ENCODE measurements at places on chromosomes 4 and X.

DNA sequence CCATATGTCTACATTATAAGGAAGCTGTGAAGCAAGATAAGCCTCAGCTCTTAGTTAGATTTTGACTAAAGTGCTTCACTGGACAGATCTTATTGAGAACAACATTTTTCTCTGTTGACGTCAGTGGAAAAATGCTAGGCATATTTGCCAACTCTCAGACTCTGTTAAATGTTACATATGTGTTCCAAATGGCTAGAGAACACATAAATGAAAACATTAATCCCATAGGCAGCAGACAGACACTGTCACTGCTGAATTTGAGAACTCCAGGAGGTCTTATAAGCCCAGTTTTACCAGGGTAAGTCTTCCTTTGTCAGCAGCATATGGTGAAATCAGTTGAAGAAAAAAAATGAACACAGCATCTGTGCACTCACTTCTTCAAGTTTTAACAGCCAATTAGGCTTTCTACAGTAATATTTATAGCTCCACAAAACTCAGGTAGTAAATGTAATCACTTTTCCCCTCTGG is 186.9 kb downstream of the CAMK2D start:
- DNase-seq = peak; percentile 88

GRCh38 chr4:38131371-38132091 is 171.3 kb downstream of the PTTG2 start:
- DNase-seq = peak; percentile 29

GRCh38 chrX:26914232-26914631 is 548.9 kb downstream of the PPP4R3C start:
- peak; percentile 16 for DNase-seq

DNA sequence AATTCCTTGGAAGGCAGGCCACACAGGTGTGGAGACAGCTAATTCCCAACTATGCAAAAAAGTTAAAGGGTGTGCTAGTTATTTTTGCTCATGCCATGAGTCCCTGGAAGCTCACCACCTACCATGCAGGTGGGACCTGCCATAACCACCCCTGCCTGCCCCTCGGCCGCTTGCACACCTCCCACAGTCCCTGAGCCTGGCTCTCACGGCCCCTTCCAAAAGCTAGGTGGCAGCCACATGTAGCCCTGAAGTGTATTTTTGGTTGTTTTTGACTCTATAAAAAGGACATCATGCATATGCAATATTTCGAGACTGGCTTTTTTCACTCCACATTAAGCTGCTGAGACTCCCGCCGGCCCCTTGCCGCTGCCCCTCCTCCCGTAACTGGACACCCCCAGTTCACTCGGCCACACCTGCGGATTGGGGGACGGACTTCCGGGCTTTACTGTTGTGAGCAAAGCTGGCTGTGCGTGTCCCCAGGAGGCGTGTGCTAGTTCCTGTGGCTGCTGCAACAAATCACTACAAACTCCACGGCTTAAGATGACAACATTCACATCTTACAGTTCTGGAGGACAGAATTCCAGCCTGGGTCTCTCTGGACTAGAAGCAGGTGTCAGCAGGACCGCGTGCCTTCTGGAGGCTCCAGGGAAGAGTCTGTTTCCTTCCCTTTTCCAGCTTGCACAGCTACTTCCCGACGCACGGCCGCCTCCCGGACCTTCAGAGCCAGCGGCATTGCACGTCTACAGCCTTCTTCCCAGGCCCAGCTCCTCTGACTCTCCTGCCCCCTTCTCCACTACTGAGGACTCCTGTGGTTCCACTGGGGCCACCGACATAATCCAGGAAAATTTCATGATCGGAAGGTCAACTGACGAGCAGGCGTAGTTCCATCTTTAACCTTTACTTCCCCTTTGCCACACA is 24.8 kb downstream of the ZFYVE28 start:
- DNase-seq = no peak

GRCh38 chr4:70678383-70678999 is 9.8 kb upstream of the UTP3 start:
- DNase-seq = no peak

- DNase-seq = no peak
Observed at GRCh38 chr4:132827522-132827921, 321.6 kb upstream of the PCDH10 start.

- no peak for DNase-seq
Observed at GRCh38 chr4:182245541-182246215, 2.5 kb downstream of the TENM3 start.

DNA sequence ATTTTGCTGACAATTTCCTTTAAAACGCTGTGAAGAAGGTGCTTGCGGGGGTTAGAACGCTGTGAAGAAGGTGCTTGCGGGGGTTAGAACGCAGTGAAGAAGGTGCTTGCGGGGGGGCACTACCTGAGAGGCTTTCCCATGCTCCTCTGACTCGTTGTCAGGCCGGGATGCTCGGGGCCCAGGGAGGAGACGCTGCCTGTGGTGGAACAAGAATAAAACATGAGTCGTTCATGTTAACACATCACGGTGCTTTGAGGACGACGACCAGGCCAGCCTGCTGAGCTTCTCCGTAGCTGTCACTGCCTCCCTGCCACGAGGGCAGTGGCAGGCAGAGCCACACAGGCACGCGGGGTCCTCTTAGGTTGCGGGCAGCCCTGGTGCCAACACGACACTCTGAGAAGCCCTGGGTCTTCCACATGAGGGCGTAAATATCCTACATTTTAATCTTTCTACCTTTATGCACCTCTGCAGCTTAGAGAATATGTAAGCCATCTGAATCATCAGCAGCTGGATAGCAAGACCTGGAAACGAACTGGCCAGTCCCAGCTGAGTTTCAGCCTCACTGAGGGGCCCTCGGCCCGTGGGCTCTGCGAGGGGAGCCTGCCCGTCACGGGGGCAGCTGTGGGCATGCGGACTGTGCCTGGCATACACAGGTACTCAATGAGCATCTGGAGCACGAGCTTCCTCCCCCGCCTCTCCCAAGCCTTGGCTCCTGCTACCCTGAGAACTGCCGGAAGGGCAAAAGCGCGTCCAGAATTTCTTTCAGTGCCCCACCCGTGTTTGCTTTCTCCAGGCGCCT is 47.0 kb downstream of the FGFRL1 start:
- no peak for DNase-seq

DNA sequence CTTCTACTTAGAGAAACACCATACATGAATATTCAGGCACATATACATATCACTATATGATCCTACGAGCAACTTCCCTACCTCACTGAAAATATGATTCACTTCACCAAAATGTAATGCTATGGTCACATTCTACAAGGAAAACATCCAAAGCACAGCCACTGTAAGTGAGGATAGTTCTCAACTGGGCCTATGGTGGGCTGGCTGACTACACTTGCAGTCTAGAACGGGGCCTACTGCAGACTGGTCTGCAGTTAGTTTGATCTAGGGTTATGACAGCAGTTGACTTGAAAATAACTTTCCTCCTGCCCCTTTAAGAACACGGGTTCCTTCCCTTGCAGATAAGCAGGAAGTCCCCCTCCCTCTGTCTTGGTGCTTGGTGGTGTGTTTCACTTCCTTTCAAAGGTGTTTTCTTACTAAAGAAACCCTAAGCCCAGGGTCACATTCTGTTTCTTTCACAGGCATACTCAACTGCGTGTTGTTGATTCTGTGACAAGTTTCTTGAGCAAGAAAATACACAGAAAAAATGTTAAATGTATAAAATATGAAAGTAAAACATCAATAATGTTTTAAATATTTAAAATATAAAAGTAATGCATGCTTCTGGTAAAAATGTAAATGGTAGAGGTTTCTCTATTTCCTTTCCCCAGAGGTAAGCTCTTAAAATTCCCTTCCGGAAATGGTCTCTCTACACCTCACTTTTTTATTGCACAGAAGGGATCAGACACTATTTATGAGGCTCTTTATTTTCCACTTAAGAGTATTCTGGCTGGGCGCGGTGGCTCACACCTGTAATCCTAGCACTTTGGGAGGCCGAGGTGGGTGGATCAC is 18.0 kb upstream of the TMSB4X start:
- peak; percentile 43 for DNase-seq

- no peak for DNase-seq
Observed at GRCh38 chr4:73646117-73646516, 25.9 kb upstream of the RASSF6 start.

DNA sequence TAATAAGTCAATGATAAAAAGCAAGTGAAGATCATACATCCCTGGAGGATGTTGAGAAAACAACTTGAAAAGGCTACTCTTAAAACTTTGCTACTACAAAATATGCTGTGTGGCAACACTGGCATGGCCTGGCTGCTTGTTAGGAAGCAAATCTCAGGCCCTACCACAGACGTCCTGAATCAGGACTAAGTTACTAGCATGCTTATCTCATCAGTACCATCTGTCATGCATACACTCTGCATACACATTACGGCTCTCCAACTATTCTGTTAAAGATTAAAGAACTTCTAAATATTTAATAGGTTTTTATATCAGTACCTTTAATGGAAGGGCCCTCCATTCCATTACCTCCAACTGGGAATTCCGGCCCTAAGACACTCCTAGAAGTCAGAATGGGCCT is 8.2 kb downstream of the PAPSS1 start:
- no peak for DNase-seq

GRCh38 chr4:173736840-173737239 is 206.8 kb upstream of the HAND2 start:
- DNase-seq = no peak

GRCh38 chr4:86233681-86234080 is 126.2 kb downstream of the MAPK10 start:
- DNase-seq = peak; percentile 85

- no peak for DNase-seq
Observed at GRCh38 chr4:126955292-126956183, 677.2 kb upstream of the INTU start.

GRCh38 chr4:41881981-41882624 is 53.1 kb upstream of the TMEM33 start:
- no peak for DNase-seq

DNA sequence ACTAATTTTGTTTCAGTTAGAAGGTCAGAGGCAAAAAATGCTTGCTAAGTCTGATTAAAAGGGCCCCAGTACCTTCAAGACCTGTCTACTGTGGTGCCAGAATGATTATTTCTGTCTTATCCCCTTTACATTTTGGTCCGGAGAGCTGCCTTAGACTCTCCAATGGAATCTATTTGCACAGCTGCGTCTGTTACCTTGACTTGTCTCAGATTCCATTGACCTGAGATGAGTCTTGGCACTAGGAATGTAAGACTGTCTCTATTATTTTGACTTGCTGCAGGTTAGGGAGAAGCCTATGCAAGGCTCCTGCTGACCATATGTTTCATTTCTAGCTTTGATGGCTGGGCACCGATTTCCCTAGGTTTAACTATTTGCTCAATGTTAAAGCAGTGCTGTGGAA is 457.6 kb downstream of the KCTD8 start:
- DNase-seq = no peak

DNA sequence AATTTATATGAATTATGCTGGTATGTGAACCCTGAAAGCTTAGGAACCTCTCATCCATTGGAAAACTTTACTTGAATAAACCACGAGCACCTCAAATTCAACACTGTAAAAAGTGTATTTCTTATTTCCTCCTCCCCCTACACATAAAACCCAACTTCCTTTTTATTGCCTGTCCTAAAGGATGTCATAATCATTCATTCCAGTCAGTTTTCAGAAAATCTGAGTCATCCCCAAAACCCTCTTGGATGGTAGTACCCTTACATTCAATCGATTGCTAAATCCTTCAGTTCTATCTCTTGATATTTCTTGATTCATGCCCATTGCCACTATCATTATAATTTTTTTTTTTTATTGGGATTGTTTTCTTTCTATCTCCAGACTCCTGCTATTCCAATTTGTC is 91.1 kb upstream of the ATP8A1 start:
- DNase-seq = no peak

DNA sequence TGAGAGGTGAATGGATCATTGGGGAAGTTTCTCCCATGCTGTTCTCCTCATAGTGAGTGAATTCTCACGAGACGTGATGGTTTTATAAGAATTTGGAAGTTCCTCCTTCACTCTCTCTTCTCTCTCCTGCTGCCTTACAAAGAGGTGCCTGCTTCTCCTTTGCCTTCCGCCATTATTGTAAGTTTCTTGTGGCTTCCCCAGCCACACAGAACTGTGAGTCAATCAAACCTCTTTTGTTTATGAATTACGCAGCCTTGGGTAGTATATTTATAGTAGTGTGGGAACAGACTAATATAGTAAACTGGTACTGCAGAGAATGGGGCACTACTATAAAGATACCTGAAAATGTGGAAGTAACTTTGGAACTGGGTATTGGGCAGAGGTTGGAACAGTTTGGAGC is 7.8 kb upstream of the CTAG2 start:
- no peak for DNase-seq

DNA sequence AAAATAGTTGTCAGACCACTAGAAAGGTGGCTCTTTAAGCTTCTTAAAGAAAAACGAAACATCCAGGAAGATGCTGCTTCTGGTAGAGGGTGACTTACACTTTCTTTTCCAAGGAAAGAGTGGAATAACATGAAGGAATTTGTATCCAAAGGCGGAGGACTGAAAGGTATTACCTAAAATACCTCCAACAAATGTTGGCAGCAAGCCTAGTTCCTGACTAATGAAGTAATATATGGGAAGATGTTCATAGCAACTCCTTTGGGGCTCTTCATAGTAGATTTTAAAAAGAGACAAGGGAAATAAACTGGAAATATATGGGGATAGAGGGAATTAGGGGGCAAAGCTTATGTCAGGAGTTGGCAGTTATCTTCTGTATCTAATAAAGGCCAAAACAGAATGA is 116.2 kb downstream of the AASDH start:
- no peak for DNase-seq

DNA sequence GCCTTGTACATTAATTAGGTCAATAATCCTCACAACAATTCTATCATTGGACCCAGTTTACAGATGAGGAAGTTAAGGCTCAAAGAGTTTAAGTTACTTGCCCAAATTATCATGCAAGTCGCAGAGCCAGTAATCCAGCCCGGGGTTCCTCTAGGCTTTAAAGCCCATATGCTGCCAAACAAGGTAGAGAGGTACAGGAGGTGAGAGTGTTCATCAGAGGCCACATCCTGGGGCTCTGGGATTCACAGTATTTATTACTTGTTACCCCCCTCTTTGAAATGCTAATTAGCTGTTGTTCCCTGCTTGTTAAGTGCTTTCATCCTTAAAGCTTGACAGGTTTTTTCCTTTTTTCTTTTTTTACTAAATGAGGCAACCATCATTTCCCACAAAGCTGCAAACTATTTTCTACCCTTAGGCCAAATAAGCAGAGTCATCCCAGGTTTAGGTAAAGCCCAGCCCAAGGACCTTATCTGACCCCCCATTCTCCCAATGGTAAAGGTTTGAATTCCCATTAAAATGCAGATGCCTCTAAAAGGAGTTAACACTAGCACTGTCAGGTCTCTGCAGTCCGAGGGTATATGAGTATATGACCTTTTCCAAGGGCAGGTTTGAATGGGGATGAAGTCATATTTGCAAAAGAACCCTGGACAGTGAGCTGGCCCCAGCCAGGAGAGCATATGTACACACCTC is 150.3 kb downstream of the SOX3 start:
- DNase-seq = no peak

GRCh38 chrX:68999931-69000330 is 165.3 kb downstream of the PJA1 start:
- no peak for DNase-seq

DNA sequence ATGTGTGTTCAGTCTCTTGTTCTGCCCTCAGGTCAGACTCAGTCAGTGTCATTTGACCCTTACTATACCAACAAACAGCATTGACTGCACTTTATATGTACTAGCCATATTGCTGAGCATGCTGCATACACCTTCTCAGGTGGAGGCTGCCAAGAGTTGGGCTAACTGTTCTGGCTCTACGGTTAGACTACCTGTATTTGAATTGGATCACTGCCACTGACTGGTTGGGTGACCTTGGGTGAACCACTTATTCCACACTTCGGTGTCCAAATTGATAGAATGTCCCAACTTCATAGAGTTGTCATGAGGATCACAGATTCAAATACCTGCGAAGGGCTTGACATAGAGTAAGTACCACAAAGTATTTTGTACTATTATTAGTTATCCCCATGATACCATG is 91.2 kb upstream of the GPR50 start:
- DNase-seq = no peak

- peak; percentile 3 for DNase-seq
Observed at GRCh38 chr4:42466273-42466844, 69.1 kb downstream of the SHISA3 start.
